DMS53 (cell line): ENCODE measurements at places on chromosomes 16 and 17.
A peak's percentile ranks its signal among the peaks of the same experiment; 100 is the strongest.

- no peak for DNase-seq
Measured at GRCh38 chr17:80918731-80919130, 72.9 kb upstream of the CHMP6 start.

GRCh38 chr16:71863995-71864394 lies 18.2 kb downstream of the ATXN1L start:
- DNase-seq = no peak

DNA sequence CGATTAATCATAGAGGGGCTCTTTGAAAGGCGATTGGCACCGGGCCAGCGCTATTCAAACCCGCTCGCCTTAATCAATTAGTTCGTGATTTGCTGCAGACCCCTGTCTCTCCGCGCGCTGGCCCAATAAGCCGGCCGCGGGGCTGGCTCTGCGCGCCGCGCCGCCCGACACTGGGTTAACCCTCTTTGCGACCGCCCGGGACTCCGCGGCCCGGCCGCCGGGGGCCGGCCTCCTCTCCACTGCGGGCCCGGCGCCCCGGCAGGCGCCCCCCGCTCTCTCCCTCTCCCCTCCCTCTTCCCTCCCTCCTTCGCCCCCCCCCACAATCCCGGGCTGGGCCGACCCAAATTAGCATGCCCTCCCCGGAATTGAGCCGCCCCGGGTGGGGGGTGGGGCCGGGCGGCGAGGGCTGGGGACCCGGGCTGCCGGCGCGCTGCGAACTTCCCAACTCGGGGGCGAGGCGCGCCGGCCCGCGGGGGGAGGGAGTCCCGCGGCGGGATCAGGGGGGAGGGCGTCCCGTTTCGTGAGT lies 428 bp upstream of the SALL1 start:
- DNase-seq = no peak

DNA sequence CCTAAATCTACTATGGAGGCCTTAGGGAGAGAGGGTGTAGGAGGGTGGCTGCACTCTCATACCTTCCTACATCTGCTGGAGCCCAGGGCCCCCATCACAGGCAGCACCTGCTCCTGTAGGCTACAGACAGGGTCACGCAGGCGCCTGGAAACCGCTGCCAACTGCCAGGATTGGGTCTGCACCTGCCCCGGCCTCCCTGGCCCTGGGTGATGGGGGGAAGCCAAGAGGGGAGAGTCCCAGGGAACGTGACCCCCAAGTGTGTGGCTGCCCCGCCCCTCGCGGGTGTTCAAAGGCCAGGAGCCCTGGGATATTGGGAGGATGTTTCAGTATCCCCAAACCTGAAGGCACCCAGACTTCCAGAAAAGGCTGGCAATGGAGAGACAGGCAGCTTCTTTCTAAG lies 5.6 kb upstream of the TEX19 start:
- DNase-seq = no peak

DNA sequence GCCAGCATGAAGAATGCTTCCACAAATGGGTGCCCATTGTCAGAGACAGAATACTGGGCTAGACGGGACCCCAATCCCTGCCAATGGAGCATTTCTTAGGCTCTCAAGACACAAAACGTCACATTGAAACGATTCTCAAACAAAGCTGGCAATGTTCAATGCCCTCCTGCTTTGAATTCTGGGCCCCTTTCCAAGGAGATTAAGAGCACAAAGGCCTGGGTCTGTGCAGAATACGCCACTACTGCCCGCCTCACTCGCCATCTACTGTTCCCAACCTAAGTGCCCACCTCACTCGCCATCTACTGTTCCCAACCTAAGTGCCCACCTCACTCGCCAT lies 9.7 kb downstream of the CFAP20 start:
- DNase-seq = no peak

- no peak for DNase-seq
Measured at GRCh38 chr16:89404561-89404960, 85.8 kb downstream of the ANKRD11 start.

- no peak for DNase-seq
Measured at GRCh38 chr16:58859958-58860669, 126.0 kb upstream of the GOT2 start.

DNA sequence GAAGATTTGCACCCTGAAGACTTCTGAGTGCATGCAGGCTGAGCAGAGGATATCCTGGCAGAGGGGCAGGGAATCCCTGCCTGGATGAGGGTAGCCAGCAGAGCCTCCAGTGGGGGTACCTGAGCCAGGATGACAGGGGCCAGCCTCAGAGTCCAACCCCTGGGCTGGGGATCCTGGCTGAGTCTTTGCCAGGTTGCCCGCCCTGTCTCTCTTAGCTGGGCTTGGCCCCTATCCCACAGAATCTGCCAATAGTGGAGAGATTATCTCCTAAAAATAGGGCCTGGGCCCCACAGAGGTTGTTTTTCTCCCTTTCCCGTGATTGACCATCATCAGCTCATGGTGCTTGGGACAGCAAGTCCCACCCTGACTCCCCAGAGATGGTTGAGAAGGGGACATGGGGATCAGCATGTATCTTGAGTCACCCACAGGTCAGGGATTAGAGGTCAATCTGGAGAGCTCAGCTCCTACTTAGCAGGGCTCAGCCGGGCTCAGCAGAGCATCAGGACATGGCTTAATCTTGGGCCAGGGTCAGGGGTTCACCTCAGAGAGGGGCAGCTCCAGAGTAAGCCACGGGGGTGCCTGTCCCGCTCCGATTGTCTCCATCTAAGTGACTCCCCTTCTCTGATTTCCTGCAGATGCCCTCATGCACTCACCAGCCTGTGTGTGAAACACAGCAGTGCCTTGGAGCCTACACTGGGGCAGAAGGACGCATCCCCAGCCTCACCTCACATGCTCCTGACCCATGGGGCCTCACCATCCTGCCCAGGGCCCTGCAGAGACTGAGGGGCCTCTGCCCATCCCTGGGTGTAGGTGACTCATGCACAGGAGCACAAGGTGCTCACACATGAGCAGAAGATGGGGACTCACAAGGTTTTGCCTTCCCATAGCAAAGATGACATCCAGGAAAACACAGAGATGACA lies 11.5 kb downstream of the CDH16 start:
- no peak for DNase-seq

DNA sequence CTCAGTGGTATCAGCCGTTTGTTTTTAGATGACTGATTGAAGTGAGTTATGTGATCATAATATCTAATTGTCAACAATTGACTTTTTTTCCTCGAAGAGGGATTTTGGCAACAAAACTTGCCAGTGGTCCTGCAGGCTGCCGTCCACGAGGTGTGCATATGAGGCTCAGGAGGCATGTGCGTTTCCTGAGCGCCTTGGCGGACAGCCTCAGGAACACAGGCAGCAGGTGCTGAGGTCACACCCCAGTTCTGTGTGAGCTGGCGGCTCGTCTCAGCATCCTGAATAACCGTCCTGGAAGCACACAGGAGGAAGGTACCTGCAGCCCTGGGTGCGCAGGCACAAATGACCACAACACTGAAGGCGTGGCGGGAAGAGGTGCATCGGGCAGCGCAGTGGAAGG lies 11.7 kb downstream of the SPG7 start:
- no peak for DNase-seq

DNA sequence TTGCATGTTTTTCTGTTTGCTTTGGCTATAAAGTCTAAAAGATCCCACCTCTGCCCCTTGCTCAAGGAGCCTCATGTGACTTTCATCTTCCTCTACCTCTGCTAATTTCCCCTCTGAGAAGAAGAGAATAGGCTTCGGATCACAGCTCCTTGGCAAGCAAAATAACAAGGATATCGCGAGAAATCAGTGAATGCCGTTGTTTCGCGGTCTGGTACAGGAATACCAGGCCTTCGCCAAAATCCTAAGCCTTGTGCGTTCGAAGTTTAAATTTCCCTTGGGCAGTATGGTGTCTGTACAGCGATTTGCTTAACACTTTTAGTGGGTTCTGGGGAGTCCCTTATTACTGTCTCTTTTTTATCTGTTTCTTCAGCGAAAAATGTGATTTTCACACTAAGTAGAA lies 142.3 kb downstream of the IRF8 start:
- DNase-seq = no peak

DNA sequence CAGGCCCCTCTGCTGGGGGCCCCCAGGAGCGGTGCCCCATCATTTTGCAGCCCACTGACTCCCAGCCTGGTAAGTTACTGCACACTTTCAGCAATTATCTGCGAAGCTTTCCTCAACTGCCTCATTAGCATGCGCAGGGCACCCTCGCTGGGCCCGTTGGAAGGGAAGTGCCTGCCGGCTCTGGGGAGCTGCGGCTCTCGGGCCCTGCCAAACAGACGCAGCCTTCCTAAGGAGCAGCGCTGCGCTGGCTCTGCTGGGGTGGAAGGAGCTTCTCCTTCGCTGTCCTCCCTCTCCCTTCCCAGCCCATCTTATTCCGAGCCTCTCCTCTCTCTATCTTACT lies 71.0 kb downstream of the RBBP6 start:
- DNase-seq = peak; percentile 72

DNA sequence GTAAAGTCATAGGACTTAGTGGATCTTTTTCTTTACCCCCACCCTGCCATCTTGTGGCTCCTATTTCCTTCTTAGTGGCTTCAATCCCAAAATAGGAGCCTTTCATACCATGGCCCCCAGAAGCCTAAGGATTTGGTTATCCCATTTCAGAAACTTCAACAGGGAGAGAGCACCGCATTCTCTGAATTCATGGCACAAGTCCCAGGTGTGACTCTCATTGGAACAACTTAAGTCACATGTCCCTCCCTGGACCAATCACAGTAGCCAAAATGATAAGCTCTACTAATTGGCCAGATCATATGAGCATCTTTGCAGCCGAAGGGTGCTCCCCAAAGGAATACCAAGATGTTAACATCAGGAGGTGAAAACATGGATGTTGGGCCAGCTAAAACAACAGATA lies 43.2 kb downstream of the AXIN2 start:
- DNase-seq = no peak

- no peak for DNase-seq
Measured at GRCh38 chr17:70905796-70906195, 736.5 kb downstream of the KCNJ2 start.

DNA sequence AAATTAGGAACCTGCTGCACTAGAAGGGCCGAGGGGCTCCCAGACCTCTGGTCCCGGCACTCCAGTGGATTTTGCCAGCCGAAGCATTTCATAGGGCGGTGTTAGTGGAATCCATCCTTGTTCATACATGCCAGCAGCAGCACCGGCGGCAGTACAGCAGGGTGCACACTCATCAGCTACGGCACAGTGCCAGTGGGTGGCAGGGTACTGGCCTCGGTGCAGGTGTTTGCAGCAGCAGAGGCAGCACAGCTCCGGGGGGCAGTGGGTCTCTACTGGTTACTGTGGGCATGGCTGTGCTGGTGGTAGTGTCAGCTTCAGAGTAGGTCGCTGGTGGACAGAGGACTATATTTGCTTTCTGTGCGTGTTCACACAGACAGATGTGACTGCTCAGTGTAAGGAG lies 985.7 kb downstream of the CDH8 start:
- DNase-seq = no peak

GRCh38 chr17:64653985-64654355 lies 8.1 kb downstream of the SMURF2 start:
- no peak for DNase-seq

DNA sequence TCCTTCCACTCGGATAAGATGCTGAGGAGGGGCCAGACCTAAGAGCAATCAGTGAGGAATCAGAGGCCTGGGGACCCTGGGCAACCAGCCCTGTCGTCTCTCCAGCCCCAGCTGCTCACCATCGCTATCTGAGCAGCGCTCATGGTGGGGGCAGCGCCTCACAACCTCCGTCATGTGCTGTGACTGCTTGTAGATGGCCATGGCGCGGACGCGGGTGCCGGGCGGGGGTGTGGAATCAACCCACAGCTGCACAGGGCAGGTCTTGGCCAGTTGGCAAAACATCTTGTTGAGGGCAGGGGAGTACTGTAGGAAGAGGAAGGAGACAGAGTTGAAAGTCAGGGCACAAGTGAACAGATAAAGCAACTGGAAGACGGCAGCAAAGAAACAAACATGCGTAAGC lies 12.4 kb downstream of the TP53 start:
- no peak for DNase-seq

DNA sequence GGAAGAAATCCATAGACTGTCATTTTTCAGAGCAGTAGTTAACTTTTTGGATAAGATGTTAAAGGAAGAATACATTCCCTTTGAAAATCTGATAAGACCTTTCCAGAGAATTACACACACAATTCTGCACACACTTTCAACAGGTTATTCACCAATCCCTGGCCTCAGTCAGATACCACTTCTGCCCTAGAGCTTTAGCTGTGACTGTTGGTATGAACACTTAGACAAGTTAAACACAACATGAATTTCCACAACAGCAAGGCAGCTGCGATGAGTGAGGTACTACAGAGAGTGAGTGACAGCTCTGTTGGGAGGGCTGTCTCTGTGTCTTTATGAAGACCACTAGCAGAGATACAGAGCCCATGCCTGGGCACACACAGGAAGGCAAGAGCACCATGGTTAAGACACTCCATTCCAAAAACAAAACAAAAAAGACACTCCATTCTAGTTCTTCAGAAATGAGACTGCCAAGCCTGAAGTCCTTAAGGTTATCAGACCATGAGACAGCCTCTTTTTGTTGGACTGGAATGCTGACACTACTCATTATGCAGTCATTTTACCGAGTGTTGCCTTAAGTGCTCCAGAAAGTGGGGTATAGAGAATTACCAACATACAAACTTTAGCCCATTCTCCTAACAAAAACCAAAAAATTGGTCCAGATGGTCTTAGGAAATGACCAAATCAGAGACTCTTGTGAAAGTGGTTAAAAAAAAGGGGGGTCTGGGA lies 42.4 kb downstream of the TOM1L2 start:
- DNase-seq = no peak

DNA sequence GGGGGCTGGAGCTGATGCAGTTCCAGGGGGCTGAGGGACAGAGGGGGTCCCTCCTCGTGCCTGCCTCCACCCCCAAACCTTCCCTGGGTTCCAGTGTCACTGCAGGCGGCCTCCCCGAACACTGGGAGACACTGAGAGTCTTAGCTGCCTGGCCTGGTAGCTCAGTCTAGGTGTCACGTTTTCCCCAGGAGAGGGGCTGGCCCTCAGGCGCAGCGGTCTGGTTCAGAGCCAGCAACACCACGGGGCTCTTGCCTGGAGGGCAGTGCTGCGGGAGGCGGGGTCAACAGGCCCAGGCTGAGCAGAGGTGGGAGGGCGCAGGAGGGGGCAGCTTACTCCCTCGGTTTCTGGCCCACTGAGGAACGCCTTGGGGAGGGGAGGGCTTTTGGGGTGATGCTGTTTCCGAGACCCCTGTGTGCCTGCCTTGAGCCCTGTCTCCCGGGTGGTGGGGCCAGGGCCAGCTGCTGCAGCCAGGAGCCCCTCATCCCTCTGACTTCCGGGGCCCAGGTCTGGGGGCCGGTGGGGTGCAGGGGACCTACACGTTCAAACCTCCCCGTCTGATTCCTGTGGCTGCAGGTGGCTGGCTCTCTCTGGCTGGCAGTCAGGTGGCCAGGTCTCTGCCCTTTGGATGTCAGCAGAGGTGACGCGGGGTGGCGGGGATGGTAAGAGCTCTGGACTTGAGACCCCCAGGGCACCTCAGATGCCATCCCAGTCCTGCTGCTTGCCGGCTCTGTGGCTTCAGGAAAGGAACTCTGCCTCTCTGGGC lies 89.3 kb upstream of the GSE1 start:
- peak; percentile 82 for DNase-seq
